ENCODE measurements at places on chromosomes 12 and 14.

- DNase-seq = no peak
Observed at GRCh38 chr14:90839024-90839888, 23.0 kb upstream of the TTC7B start.

DNA sequence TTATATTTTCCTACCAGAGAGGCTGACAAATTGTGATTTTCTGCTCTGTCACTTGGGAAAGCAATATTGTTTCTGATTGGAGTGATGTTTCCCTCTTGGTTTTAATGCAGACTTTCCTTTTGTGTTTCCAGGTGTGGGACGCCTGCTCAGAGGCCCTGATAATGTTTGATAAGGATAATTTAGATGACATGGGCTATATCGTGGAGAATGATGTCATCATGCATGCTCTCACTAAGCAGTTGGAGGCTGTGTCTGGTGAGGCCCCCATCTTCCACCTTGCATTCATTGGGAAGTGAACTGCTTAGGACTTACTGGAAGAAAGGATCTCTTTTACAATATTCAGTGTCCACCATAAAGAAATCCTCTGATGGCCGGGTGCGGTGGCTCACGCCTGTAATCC is 5.6 kb downstream of the COQ6 start:
- no peak for DNase-seq

DNA sequence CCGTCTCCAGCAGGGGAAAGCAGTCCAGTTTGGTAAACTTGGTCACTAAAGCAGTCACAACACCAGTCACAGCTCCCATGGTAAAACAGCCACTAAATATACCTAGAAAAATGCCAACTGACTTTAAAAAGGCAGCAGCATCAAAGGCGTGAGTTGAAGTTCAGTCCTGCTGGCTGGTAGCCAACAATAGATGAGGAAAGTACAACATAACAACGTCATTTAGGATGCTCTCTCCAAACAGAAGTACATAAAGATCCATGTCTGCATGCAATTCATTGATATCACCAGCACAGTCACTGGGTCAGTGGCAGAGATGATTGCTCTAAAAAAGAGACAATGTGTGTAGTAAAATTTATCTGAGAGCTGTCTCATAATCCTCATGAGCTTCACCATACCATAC is 59.3 kb upstream of the TMPO start:
- no peak for DNase-seq

GRCh38 chr14:98513558-98513957 is 758.4 kb downstream of the BCL11B start:
- no peak for DNase-seq

GRCh38 chr14:82626156-82627066 is 1092.8 kb upstream of the SEL1L start:
- DNase-seq = no peak

GRCh38 chr12:3137268-3137781 is 60.1 kb downstream of the TSPAN9 start:
- no peak for DNase-seq

DNA sequence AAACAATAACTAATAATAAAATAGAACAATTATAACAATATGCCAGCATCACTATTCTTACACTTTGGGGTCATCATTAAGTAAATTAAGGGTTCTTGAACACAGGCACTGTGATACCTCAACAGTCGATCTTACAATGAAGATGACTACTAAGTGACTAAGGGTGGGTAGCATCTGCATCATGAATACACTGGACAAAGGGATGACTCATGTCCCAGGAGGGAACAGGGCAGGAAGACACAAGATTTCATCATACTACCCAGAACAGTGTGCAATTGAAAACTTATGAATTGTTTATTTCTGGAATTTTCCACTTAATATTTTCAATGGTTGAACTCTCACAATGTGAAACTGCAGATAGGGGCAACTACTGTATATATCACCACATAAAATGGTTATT is 19.7 kb downstream of the TSPAN19 start:
- DNase-seq = no peak

- DNase-seq = peak; percentile 16
Observed at GRCh38 chr12:74903522-74903921, 306.1 kb downstream of the KCNC2 start.

- DNase-seq = no peak
Observed at GRCh38 chr14:72999316-72999715, 27.6 kb downstream of the ZFYVE1 start.

GRCh38 chr14:65243766-65244442 is 141.6 kb upstream of the MAX start:
- DNase-seq = no peak

GRCh38 chr14:53126731-53127130 is 26.4 kb downstream of the DDHD1 start:
- no peak for DNase-seq

- DNase-seq = no peak
Observed at GRCh38 chr14:47332106-47332505, 343.3 kb downstream of the MDGA2 start.

- DNase-seq = no peak
Observed at GRCh38 chr12:119406308-119406707, 71.8 kb downstream of the CCDC60 start.

GRCh38 chr12:114604606-114605005 is 79.4 kb downstream of the TBX3 start:
- no peak for DNase-seq

- DNase-seq = no peak
Observed at GRCh38 chr14:49946320-49947141, 53.6 kb downstream of the ARF6 start.

DNA sequence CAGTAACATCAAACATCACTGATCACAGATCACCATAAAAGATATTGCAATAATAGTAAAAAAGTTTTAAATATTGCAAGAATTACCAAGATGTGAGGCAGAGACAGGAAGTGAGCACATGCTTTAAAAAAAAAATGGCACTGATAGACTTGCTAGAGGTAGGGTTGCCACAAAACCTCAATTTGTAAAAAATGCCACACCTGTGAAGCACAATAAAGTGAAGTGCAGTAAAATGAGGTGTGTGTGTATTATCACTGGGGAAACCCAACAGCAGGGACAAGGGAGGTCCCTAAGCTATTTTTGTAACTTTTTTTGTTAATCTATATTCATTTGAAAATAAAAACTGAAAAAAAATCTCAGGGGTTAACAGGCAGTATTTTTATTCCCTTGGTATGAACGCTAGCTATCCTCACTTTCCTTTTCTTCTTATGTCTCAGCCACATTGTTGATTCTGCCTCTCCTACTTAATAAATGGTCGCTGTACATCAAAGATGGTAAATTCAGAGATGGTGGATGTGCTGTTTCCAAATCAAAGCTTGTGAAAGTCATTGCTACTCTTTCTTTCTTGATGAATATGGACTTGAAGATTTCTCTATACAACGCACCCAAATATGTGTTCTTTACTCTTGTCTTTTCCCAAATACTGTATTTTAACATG is 14.0 kb upstream of the KLRD1 start:
- no peak for DNase-seq

DNA sequence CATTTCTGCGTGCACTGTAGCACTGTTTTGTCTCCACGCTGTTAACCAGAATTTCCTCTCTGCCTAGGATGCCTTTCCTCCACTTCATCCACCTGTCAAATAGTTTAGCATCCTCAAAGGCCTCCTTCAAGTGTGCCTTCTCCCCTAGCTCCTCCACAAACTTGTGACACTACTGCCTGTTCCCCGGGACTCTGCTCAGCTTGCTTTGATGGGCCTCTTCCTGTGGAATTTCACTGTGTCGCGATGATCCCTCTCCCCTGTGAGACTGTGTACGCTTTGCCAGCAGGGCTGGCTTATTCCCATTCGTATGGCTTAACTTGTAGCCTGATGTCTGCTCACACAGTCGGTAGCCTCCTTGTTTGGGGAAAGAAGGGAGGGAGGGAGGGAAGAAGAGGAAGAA is 426.8 kb downstream of the VRK1 start:
- DNase-seq = no peak

GRCh38 chr12:122322501-122322900 is 56.2 kb upstream of the VPS33A start:
- no peak for DNase-seq

DNA sequence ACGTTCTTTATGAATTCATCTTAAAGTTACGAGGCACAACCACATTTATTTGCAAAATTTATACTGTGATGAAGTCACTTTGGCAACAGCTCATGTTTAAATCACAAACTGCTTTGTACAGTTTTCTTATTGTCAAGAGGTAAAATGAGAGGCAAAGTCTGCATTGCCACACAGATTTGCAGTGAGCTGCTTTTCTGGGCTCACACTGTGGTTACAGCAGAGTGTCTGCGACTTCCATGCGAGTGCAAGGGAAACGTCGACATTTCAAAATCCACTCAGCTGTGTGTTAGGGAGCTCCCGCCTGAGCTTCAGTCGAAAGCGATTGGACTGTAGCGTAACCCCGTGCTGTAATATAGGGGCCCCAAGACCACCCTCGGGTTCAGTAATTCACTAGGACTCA is 13.0 kb downstream of the MTA1 start:
- DNase-seq = no peak
